Caudate nucleus (tissue), 63 donors: ENCODE measurements at places on chromosomes 1 and 21.

DNA sequence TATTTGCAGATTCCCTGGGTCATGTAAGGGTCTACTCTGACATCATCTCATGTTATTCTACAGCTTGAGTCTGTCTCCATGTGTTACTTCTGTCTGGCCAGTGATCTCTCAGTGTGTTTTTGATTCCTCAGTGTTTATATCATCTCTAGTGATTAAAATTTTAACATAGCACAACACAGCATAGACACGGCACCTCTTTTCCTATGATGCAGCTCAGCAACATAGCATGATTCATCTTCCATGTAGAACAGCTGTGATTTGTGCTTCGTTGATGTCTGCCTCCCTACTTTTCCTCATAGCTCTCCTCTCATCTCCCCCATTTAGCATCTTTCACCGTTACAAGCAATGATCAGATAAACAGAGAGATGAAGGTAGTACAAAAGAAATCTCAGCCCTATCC, 163.9 kb upstream of the DPT start:
- DNase-seq: no peak

DNA sequence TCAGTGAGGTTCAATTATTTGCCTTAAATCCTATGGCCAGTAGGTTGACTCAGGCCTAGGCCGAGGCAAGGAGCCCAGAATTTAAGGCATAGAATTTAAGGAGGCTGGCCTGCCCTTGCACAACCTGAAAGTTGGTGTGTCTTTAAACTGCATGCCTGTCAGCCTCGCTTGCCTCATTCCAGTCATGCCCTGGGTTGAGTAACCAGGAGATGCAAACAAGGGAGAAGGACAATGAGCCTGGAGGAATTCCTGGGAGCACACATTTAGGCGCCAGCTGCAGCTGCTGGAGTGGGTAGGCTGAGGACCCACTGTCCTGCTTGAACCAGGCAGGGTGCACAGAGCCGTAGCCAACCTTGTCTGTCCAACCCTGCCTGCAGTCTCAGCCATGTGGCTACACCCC, 11.7 kb downstream of the CD2 start:
- no peak for DNase-seq

DNA sequence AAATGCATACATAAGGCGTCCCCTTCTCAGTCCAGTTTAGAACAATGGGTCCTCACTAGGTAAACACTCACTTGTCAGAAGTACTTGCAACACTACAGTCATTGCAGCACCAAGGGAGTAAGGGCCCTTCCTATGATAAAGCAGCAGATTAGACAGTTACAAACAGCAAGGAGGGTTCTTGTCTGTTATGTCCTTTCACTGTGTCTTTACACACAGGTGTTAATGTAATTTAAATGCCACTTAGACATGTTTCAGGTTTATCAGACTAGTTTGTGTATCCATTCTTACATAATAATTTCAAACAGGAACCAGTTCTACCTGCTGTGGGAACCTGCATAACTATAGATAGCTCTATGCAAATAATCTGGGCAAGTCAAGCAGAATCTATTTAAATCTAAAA, 105.6 kb upstream of the USH2A start:
- no peak for DNase-seq

GRCh38 chr1:116738673-116739370, 15.4 kb upstream of the CD2 start:
- DNase-seq: no peak

DNA sequence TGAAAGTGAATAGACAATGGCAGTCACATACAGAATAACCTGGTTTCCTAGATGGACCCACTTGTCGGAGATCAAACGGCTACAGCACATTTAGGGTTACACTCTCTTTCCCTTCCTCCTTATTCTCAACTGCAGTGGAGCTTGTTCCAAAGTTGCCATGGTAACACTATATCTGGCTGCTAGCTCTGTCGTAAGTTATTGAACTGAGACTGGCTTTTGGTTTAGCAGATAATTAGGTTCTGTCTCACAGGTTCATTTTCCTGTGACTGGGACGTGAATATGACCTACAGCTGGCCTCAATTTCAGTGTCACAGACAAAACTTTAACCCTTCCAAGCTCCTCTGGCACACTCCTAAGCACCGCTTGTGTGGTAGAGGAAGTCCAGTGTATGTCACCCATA, 875.8 kb downstream of the USP25 start:
- no peak for DNase-seq

GRCh38 chr1:164902491-164902890, 343.5 kb downstream of the PBX1 start:
- no peak for DNase-seq

DNA sequence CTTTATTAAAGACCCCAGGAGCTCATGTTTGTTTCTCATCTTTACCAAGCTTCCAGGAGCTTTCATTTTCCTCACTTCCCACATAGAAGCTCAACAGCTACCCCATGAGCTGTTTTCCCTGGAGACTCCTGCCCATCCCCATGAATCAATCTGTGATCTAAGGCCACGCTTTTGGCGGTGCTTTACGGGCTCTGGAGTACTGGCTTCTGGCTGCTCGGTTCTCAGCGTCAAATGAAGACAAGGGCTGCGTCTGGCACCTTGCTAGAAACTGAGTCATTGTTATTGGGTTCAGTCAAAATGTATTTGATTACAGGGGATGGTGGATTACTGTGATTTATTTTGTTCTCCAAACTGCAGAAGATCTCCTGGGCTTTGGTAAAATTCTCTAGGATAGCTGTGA, 39.9 kb downstream of the ACP6 start:
- DNase-seq: no peak

- DNase-seq: no peak
Measured at GRCh38 chr21:45950740-45951515, 30.6 kb upstream of the COL6A1 start.
